Right atrium auricular region (tissue), 2 donors: ENCODE measurements at places on chromosomes 3 and 15. TPM values are rescaled to one million over a fixed set of nuclear protein-coding genes. Genes with fewer than 3 reads are reported as not detected.

DNA sequence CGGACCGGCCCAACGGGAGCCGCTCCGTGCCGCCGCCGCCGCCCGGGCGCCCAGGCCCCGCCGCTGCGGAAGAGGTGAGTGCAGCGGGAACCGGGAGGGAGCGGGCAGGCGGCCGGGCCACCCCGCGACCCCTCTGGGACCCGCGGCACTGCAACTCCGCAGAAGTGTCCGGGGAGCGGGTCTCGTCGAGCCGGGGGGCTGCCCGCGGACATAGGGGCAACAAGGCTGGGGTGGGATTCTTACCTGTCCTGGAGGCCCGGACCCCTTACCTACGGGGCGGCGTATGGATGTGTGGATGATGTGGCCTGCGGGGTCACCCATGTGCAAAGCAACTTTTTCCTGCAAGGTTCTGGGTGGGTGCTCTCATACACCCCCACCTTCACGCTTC, 361 bp downstream of the SEMA3F start:
- no peak for DNase-seq

GRCh38 chr3:149090461-149090860, 4.1 kb upstream of the HLTF start:
- DNase-seq, result no peak

GRCh38 chr3:69174871-69175737, 52.7 kb upstream of the LMOD3 start:
- no peak for DNase-seq

- peak; percentile 69 for DNase-seq
These were observed 326.8 kb downstream of the TUSC7 start for GRCh38 chr3:117036259-117036799.

GRCh38 chr15:38796589-38796988, 232.0 kb upstream of the RASGRP1 start:
- DNase-seq, result no peak

DNA sequence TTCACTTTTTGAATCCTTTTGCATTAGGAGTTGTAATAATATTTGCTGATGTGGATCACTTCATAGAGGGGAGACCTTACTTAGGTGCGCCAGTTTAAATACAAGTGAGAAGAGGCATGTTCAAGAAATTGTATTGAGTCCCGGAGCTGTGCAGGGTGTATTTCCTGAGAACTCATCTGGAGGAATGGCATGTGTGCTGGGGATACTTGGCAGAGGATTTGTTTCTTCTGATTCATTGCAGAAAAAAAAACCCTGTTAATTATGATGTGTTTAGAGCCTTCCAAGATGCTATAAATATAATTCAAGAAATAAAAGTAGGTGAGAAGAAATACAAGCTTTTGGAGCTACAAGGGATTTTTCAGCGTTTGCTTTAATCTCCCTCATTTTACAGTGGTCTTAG, 97.6 kb downstream of the TPRG1 start:
- no peak for DNase-seq

GRCh38 chr3:71956716-71957115, 171.8 kb upstream of the PROK2 start:
- DNase-seq, result no peak

Gene PLSCR5
- total RNA-seq, result not detected

Gene KBTBD8
- total RNA-seq, result 4.4 TPM

GRCh38 chr15:65082303-65082953, 5.9 kb downstream of the KBTBD13 start:
- no peak for DNase-seq

Gene ARGFX
- total RNA-seq, result not detected

GRCh38 chr3:134621854-134622253, 29.0 kb downstream of the KY start:
- DNase-seq, result no peak

DNA sequence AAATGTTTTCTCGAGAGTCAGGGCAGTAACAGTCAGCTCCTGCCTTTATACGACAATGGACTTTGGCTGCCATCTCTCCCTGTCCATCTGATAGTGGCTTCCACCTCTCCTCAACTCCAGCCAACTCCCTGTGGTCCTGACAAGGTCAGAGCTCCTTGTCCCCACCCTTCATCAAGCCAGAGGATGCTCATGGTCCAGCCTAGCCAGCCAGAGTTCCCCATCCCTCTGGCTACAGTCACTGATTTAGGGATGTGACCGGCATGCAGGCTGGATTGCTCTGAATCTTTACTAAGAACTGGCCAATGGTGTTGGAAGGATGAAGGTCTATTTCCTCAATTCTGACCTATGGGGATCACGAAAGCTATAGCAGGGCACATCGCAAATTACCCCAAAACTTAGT, 156.1 kb downstream of the OR4M2 start:
- no peak for DNase-seq

DNA sequence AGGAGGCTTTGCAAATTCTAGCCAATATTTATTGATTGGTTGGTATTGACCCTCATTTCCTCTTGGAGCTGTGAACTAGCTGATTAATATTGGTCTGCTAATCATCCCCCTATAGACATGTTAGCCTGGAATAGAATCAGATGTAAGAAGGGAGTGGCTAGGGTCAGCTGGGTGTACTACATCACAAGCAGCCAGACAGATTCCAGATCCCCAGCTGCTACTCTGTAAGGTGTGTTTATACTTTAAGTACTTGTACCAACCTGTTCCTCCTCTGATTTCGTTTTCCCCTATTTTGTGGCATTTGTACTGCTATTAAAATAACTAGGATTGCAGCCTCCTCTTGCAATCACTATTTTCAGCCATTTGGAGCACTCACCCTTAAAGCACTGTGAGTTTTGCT, 49.9 kb downstream of the PARP15 start:
- DNase-seq, result no peak

Gene NR1D2
- total RNA-seq, result 15.8 TPM

Gene CDV3
- total RNA-seq, result 122 TPM

DNA sequence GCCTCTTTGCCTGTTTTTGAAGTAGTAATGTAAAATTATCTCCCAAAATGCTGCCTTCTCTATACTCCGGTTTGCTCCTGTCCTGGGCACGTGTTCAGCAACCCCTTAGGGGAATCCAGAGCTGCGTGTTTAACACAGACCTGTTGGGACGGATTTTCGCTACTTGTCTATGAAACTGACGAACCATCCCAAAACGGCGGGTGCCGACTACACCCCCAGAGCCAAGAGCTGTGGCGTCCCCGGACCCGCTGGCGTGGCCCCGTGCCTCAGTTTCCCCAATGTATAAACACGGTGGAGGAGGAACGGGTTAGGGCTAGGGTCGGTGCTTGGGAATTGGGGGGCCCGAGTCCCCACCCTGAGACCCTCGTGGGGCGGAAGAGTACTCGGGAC, 473 bp downstream of the FHIT start:
- DNase-seq, result no peak

- no peak for DNase-seq
These were observed 116.6 kb downstream of the DNAJB8 start for GRCh38 chr3:128349963-128350599.

Gene ITGB5
- 182 TPM for total RNA-seq

- no peak for DNase-seq
These were observed 37.0 kb downstream of the FEM1B start for GRCh38 chr15:68314563-68314962.

- no peak for DNase-seq
These were observed 28.9 kb downstream of the HACD3 start for GRCh38 chr15:65558997-65559760.

GRCh38 chr3:160981217-160981938, 123.8 kb downstream of the B3GALNT1 start:
- peak; percentile 58 for DNase-seq

Gene PGBD4
- total RNA-seq, result 2.0 TPM

DNA sequence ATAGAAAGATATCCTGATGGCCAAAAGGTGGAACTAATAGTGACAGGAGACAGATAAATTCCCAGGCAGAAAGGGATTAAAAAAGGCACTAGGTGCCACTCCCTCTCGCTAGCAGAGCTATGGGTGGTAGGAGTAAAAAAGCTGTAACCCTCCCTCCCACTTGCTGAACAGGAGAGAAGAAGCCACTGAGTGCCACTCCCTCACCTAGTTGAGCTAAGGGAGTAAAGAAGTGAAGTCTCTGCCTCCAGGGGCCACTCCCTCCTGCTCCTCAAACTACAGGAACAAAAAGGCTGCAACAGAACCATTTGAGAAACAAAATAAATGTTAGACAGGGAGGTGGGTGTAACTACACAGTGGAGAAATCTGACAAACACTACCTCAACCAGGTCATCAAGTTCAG, 276.2 kb upstream of the EPHA6 start:
- no peak for DNase-seq

DNA sequence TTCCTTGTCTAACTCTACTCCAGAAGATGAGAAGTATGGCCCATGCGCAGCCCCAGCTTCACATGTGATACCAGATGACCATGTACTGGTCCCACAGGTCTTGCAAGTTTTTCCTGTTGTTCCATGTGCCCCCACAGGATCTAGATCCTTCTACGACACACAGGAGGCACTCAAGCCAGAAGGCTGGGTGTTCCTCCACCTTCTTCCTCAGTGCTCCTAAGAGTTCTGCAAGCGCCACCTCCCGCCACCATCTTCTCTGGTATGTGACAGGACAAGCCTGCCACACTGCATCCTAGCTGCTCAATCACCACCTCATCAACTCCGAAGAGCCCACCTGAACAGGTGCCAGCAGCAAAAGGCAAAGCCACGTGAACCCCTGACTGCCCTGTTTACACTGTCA, 43.1 kb downstream of the XXYLT1 start:
- peak; percentile 46 for DNase-seq

Gene GRK7
- total RNA-seq, result not detected

- DNase-seq, result no peak
These were observed 192.0 kb upstream of the TPRG1 start for GRCh38 chr3:188979669-188980310.

DNA sequence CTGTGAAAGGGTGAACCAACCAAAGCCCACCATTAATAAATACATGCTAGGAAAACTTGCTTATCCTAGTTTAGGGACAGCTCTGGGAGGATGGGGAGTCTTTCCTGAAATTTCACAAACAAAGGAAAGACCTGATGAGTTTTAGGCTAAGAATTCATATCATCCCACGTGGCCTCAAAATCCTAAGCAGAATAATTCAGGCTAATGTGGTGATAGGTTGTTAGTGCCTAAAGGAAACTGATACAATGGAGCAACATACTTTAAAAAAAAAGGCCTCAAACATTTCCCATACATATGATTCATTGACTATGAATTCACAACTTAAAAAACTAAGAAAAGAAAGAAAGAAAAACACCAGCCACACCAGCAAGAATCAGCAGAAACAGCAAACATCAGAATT, 126.9 kb upstream of the CNTN4 start:
- DNase-seq, result no peak
